ENCODE measurements at places on chromosomes 6 and 20. TPM values are rescaled to one million over a fixed set of nuclear protein-coding genes. Genes with fewer than 3 reads are reported as not detected.

DNA sequence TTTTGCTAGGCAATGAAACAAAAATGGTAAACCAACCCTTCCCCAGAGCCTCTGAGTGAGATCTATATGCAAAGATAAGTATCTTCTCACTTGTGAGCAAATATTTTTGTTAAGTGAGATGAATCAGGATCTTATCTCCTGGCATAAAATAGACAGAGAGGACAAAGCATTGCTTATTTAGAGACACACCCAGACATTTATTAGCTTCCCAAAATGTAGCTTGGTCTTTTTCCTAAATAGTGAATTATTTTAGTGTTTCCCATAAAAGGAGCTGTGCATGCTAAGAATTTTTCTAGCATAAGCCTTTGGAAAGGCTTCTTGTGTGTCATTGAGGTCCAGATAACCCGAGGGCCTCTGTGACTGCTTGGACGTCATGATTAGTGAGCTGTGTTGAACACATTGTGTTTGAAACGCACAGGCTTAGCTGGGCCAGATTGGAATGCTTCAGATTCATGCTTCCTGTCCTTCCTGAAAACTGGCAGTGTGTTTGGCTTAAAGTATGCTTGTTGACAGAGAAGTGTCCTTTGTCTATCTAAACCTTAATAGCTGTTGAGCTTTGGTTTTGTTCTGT, 16.5 kb downstream of the MTHFD1L start:
- no peak overlapping the region for H3K4me3 ChIP-seq
- DNase-seq: no peak
- peaks cover 6% of the 10 kb centered on the region for H3K4me1 ChIP-seq
- H3K27ac ChIP-seq: no peak overlapping the region

GRCh38 chr6:163780994-163781393, 366.5 kb downstream of the QKI start:
- H3K36me3 ChIP-seq: no peaks in the 10 kb centered on the region
- H3K27ac ChIP-seq: no peak overlapping the region
- no peak for DNase-seq

- DNase-seq: no peak
- peaks cover 6% of the 10 kb centered on the region for H3K36me3 ChIP-seq
- no peak overlapping the region for H3K4me3 ChIP-seq
- H3K27me3 ChIP-seq: no peaks in the 10 kb centered on the region
- H3K27ac ChIP-seq: no peak overlapping the region
- H3K4me1 ChIP-seq: no peaks in the 10 kb centered on the region
Observed at GRCh38 chr20:29878281-29878741, 1379.2 kb upstream of the DEFB115 start.

DNA sequence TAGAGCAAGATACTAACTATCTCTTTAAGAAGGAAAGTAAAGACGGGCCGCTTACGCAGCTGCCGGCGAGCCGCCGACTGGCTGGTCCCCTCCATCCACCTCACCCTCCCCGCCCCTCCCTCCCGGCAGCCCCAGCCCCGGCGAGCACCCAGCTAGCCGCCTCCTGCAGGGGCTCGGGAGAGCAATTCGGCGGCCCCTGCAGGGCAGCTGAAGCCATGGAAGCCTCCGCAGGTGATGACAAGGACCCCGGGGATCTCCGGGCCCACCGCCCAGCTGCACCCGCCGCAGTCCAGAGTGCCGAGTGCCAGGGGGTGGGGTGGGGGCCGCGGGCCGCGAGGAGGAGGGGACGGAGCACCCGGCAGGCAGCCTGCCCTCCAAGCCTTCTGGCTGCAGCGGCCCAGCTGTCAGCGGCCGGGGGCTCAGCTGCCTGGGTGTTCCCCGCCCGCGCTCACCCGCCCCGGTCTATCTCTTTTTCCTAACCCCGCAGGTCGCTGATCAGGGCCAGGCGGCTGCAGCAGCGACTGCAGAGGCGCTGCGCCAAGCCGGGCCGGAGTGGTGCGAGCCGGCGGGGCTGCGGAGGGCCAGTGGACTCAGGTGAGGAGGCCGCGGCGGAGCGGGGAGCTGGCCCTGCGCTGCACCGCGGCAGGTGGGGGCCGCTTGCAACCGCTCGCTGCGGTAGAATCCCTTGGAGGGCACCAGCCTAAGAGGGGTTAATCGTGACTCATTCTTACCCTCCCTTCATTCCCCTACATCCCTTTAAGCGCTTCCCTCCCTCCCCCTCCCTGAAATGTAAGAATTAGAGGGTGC, at the start of gene SNPH:
SNPH (plus strand) TSS at position 128 of the 807 bp plus-strand sequence. CDS start 29,946 bp downstream, outside the sequence.
- no peaks in the 10 kb centered on the region for H3K27me3 ChIP-seq
- peak; percentile 77 for DNase-seq
- no peak within 1 kb of the TSS for H3K27ac ChIP-seq

DNA sequence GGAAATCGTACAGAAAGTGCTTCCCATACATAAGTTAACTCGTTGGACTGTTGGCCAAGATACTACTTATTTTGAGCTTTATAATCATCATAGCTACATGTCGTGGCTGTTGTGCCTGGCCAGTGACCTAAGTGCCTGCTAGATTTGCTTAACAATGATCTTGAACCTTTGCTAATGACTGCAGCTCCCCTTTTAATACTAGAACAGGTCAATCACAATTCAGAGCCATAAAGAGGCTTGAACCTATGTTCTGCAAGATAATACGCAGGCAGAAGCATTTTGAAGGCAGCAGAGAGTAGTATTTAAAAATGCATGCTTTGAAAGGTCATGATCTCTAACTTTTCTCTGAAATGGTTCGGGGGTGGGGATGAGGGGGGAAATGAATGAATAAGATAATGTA, 2.5 kb downstream of the MRS2 start:
- peaks cover 26% of the 10 kb centered on the region for H3K36me3 ChIP-seq
- no peaks in the 10 kb centered on the region for H3K27me3 ChIP-seq
- peak overlapping the region; percentile 94 for H3K4me3 ChIP-seq
- DNase-seq: no peak

GRCh38 chr6:100343316-100344077, 121.2 kb downstream of the SIM1 start:
- H3K4me1 ChIP-seq: no peaks in the 10 kb centered on the region
- no peak overlapping the region for H3K4me3 ChIP-seq
- no peaks in the 10 kb centered on the region for H3K36me3 ChIP-seq
- H3K27ac ChIP-seq: no peak overlapping the region
- no peak for DNase-seq

DNA sequence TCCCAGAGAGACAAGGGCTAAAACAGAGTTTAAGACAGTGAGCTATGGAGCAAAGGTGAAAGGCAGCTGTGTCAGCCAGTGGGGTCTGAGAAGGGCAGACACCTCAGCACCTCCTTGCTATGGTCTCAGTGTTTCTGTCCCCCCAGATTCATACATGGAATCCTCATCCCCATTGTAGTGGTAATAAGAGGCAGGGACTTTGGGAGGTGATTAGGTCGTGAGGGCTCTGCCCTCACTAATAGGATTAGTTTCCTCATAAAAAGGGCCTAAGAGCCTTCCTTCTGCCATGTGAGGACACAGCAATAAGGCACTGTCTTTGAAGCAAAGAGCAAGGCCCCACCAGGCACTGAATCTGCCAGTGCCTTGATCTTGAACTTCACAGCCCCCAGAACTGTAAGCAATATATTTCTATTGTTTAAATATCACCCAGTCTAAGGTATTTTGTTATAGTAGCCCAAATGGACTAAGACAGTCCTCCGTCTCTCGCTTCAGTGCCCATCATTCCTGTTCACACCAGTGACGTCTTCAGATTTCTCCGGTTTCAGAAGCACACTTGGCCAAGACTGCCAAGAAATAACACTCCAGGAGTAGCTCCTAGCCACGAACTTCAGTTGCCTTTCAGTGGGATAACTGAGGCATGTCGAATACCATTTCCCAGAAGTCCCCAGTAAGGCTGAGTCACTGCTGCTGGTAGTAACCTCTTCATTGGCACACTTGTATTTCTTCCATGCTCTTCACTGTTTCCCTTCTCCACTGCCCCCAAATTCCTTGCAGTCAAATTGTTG, 32.8 kb downstream of the SLC13A3 start:
- no peaks in the 10 kb centered on the region for H3K27me3 ChIP-seq
- H3K36me3 ChIP-seq: no peaks in the 10 kb centered on the region
- H3K4me3 ChIP-seq: no peak overlapping the region
- H3K27ac ChIP-seq: no peak overlapping the region
- no peaks in the 10 kb centered on the region for H3K4me1 ChIP-seq

DNA sequence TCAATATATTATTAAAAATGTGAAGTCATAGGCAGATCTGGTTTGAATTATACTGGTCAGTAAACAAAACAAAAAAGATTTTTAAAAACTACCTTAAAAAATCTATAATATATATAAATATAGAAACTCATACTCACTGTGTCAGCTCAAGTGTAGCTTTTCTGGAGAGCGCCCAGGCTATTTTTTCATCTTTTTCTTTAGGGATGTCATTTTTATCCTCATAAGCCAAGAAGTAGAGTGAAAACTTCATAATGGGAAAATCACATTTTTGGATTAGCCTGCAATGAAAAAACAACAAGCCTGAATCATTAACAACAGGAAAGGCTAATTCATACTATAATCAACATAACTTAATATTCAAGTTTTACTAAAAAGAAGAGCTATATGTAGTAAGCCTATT, 18.7 kb downstream of the GLO1 start:
- DNase-seq: no peak
- H3K36me3 ChIP-seq: peaks cover 54% of the 10 kb centered on the region
- no peak overlapping the region for H3K27ac ChIP-seq
- no peaks in the 10 kb centered on the region for H3K27me3 ChIP-seq
- H3K4me1 ChIP-seq: no peaks in the 10 kb centered on the region

The IMPG1 gene
- not detected for total RNA-seq

The HSPA1A gene
- 54.0 TPM for total RNA-seq
